ENCODE measurements at places on chromosomes 6 and 20. TPM values are rescaled to one million over a fixed set of nuclear protein-coding genes. Genes with fewer than 3 reads are reported as not detected.
A peak's percentile ranks its signal among the peaks of the same experiment; 100 is the strongest.

DNA sequence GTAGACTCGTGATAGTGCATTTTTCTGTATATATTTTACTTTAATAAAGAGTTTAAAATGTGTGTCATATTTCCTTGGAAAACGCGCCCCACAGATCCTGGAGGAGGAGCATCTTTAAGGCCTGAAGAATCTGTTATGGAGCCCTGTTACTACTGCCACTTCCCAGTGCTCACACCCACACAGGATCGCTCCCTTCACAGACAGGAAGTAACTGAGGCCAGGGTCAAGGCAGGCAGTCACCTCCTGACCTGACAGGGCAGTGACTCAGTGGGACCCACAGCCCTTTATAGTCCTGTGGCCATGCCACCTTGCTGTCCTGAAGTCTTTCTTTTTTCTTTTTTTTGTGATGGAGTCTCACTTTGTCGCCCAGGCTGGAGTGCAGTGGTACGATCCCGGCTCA, 9.0 kb downstream of the RRBP1 start:
- DNase-seq, result no peak

- DNase-seq, result no peak
These were observed 37.1 kb upstream of the DUSP22 start for GRCh38 chr6:255041-255750.

DNA sequence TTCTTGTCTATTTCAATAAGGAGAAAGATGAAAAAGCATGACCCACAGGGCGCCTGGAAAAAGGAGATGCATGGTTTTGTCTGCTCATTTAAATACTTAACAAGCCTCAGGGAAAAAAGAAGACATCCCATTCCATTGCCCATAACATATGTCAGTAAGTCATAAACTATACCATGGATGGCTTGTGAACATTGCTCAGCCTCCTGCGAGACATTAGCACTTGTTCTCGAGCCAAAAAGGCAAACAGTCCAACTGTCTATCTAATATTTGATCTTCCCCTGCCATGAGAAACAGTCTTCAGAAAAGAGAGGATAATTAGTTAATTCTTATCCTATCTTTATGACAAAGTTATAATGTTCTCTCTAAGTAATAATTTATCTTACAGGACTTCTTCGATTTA, 527.4 kb downstream of the HACE1 start:
- DNase-seq, result no peak

The TFAP2A gene
- not detected for polyA plus RNA-seq

The GRM1 gene
- polyA plus RNA-seq, result not detected

The ZNF292 gene
- polyA plus RNA-seq, result 31.4 TPM

DNA sequence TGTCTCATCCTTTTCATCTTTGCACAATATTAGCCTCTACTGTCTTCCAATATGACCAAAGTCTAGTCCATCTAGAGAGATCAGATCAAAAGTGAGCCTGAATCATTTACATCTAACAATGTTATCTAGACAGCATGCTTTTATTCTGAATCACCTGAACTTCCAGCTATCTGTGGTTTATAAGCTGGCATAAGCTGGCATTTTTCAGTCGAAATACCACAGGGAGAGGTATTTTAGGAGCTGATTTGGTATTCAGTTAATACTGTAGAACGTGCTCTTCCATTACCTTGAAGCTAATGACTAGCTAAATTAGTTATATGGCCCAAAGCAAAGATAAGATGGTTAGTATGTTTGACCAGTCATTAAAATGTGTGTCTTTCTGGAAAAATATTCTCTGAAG, 188.3 kb upstream of the AGPAT4 start:
- DNase-seq, result no peak

GRCh38 chr20:37282556-37282955, 6.9 kb upstream of the MANBAL start:
- DNase-seq, result no peak

- DNase-seq, result no peak
These were observed 135.0 kb upstream of the AFDN start for GRCh38 chr6:167691533-167692312.

GRCh38 chr20:13856354-13856753, 71.5 kb downstream of the NDUFAF5 start:
- no peak for DNase-seq

DNA sequence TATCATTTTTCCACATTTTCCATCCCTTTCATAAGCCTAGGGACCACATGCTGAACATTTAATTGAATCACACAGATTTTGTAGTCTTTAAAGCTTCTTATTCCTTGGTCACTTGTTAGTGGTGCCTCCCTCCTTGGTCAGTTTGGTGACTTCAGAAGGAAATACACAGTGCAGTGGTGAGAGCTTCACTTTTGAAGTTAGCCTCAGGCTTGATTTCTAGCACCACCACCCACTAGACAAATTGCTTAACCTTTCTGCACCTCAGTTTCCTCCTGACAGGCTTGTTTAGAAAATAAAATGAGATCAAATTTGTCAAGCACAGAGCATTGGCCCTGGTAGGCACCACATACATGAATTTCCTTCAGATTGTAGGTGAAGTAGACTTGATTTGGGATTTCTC, 91.7 kb downstream of the FOXO3 start:
- DNase-seq, result no peak

The POM121L2 gene
- not detected for polyA plus RNA-seq

GRCh38 chr20:22475662-22476061, 108.7 kb downstream of the FOXA2 start:
- DNase-seq, result no peak

GRCh38 chr6:148955441-148955840, 208.6 kb downstream of the UST start:
- no peak for DNase-seq

DNA sequence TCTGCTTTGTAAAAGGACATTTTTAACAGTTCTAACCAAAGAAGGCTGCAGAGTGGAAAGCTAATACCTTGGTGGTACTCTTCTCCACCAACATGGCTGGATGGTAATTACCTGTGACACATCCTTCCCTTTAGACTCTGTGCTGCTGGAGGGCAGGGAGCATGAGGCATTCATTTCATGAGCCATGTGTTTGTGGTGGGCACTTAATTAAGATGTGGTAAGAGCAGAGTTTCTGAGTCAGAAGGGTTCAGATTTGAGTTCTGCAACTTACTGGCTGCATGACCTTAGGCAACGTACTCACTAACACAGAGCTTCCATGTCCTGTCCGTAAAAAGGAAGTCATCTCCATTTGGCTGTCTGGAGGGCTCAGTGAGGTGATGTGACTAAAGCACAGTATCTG, 9.1 kb upstream of the ZNF133 start:
- no peak for DNase-seq

DNA sequence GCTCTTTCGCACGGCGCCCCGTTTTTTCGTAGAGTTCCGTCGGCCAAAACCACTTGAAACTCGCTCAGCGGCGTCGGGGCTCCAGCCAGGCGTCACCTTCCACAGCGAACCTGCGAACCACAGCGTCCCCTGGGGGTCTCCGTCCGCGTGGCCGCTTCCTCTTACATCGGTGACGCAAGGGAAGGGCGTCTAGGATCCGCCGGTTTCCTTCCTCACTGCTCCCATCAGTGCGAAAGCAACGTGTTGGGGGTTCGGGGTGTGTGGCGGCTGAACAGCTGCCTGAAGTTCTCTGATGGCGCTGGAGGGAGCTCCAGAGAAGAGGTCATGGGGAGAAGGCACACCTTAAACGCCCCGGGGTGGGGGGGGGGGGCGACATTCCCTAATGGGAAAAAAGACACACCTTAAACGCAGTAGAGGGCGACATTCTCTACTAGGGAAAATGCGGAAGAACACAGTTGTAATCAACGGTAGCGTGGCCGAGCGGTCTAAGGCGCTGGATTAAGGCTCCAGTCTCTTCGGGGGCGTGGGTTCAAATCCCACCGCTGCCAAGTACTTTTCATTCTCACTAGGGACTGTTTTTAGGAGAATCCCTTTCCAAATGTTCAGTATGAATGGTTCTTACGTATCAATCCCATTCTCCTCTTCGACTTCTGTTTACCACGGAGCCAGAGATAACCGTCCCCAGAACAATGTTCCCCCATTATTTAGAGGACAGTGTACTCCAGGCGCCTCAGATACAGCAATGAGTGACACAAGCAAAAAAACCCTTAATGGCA, 16.4 kb downstream of the ZNF311 start:
- peak; percentile 80 for DNase-seq

DNA sequence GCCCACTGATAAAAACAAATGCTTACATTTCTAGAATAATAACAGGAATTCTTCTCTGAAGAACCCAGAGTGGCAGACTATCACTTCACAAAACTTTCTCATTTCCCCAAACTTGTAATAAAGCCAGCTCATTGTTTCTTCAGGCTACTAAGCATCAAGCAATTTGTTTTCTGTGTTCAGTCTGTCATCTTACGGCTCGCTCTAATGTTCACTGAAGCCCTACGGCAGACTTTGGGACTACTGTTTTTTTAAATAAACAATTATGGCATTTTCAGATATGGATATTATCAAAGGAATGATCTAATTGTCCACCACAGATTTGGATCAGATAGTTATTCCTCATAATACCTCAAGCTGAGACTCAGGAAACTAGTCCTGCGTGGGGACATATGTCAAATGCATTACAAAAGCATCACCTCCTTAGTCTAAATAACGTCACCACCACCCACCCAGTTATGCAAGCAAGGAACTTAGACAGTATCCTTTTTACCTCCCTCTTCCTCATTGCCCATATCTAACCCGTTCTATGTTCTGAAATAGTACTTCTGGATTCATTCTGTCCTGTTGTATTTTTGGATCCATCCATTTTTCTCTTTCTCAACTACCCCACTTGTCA, 415.1 kb downstream of the PLCB1 start:
- DNase-seq, result no peak

The TAGAP gene
- polyA plus RNA-seq, result 355 TPM

- peak; percentile 83 for DNase-seq
These were observed 5.4 kb downstream of the TGM3 start for GRCh38 chr20:2301164-2301622.

DNA sequence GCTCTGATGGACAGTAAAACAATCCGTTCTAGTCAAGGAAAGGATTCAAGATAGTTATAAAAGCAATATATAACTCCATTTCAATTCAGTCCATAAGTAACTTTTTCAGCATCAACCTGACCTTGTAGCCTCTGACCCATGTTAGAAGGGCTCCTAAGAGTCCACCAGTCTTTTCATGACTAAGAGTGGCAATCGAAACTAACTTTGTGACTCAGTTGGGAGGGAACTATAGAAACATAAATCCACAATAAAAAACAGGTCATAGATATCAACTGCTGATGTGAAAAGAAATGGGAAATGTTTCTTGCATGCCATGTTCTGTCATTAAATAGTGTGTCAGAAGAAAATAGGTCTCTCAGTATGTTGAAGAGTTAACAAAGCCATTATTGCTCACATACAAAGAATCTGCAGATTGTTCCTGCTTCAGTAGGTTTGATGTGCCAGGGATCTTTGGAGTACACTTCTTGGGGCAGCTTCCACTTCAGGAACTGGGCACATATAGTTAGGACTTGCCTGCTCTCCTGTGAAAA, 16.2 kb upstream of the RBL1 start:
- DNase-seq, result no peak

DNA sequence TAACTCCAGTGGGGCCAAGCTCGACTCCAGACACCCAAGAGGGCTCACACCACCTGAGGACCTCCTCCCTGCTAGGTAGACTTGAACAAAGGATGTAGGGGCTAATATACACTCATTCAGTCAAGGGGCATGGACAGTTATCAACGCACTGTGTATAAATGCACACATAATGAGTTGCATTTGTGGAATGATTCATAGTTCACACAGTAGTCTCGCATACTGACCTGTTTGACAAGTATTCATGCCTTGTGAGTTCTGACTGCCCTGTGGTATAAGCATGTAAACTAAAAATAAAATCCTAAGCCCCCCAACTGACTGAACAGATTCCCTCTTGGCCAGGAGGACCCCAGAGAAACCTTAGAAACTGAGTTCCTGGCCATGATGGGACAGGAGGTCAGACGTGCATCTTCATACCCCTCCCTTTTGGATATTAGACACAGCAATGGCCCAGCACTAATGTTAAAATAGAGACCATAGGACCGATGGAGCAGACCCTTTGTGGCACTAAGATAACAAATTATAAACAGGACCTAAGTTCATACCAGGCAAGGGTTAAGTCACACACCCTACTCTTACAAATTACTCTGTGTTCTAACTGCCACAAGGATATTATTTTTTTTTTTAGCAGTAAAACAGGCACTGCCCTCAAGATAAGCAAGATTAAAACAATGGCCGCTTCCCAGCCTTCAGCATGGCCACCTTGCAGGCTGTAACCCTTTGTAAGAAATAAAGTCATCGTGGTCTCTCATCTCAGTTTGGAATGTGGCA, 124.4 kb downstream of the TTLL2 start:
- DNase-seq, result no peak

The UNC93A gene
- polyA plus RNA-seq, result not detected

DNA sequence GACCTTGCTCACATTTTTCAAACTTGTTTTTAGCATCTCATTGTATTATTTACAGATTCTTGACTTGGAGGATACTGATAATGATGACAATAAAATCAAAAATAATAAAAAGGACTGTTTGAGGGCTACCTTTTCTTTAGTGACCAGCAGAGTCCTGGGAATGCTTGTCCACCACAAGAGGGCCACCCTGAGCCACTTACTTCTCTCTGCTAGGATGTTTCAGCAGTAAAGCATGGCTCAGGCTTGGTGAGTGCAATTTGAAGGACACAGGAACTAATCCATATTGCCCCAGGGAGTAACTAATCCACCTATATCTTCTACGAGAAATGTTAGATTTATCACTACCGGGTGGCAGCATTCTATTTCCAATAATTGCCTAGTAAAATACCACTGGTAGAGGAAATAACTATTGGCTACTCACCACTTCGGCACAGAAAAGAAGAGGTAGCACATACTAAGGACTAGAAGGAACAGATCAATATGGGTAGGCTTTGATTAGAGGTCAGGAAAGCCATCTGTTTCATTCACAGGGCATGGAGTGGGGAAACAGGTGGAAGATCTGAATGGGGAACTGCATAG, 5.8 kb upstream of the KIAA0408 start:
- DNase-seq, result peak; percentile 14

DNA sequence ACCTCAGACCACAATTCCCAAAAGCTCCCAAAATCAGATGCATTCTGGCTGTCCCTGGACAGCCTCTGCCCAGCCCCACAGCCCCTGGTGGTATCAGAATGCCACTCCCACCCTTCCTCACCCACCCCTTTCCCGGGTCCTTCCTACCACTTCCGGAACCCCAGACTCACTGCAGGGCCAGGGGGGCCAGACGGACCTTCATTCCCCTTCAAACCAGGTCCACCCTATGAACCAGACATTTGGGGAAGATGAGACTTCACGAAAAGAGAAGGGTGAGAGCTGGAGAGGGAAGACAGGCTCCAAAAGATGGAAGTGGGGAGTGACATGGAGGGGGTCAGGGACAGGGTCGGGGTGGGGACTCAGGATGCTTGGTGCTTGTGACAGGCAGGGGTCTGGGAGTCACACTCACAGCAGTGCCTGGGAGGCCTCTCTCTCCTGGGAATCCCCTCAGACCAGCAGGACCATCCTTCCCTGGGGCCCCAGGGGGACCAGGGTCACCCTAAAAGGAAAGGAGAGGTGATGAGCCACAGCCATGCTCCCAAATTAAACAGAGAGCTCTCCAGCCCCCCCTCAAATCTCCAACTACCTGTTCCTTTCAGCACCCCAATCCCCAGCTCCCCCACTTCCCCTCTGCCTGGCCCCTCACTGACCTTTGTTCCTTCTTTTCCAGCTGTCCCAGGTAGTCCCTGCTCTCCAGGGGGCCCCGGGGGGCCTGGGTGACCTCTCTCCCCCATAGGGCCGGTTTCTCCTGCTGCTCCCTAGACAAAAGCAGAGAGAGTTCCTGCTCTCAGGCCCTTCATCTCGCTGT, 20.2 kb downstream of the COL11A2 start:
- DNase-seq, result no peak

GRCh38 chr6:150224820-150225219, 82.0 kb downstream of the PPP1R14C start:
- DNase-seq, result no peak

The TCP11 gene
- not detected for polyA plus RNA-seq

Data from naive B cell (primary cell).